ENCODE measurements at places on chromosomes 12 and 14.

DNA sequence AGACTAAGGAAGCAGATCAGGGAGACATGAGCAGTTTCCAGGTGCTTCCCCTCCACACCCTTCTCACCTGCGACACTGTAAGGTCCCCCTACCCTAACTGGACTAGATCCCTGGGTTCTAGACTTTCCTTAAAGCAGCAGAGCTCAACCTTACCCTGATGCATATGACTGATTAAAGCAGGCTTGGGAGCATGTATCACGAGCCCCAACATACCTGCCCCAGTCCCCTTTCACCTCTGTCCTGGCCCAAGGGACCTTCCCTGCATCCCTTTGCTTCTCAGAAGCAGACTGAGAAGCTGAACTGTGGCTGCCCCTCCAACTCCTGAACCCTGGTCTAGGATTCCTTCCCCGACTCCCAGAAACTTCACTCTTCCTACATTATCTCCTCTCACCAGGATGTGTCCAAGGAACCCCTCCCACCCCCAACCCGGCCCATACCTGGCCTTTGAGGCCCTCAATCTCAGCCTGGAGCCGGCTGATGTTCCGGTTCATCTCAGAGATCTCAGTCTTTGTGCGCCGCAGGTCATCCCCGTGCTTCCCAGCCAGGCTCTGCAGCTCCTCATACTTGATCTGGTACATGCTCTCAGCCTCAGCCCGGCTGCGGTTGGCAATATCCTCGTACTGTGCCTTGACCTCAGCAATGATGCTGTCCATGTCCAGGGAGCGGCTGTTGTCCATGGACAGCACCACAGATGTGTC, 5.4 kb downstream of the KRT8 start:
- DNase-seq: no peak

DNA sequence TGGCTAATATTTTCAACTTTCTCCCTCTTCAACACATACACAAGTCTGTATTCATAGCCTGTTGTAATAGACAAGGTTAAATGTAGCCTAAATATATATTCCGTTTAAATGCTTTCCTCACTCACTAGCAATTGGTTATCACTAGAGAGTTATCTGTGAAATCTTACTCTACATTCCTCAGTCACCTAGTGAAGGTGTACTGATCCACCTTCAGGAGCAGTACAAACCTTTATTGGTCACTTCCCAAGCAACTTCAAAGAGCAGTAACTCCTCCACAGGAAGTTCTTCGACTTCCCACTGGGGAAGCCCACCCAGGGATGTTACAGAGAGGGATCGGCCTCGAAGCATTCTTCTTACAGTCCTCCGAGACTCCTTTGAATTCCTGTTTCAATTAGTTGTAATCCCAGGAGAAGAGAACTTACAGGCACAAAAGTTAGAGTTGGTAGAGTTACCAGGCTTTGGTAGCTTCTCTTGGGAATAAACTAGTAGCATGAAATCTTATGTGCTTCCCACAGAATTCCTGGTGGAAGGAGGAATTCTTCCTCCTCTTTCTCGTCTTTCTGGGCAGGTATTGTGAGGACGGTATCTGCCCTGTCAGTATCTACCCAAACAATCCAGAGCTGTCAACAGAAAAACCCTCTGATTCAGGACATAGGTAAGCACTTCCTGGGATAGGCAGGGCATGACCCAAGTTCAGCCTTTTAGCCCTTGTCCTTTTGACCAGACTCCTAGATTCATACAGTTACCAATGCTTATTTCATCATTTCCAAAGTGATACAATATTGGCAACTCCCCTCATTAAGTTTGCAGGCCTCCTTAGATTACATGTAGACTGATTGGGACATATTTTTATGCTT, at the start of gene GYS2:
Gene GYS2 (minus strand): TSS at position 603 of the 857 bp plus-strand sequence. CDS start 255 bp downstream, at position 348.
- DNase-seq: no peak

GRCh38 chr12:84355561-84355960, 557.0 kb downstream of the SLC6A15 start:
- DNase-seq: no peak

DNA sequence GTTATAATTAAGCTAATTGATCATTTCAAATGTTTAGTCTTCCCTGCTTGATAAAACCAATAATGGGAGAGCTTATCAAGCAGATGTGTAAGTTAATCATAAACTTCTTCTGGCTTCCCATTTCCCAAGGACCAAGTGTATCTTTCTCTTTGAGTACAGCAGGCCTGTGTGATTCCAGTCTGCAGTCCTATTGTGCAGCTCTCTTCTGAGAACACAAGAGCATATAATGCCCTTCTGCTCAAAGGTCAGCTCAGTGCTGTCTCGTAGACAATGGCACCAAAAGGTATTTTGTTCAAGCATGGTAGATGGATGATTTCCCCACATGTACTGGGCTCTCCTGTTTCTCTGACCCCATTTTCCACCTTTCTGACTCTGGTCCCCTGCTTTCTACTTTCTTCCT, 101.8 kb upstream of the DYRK2 start:
- DNase-seq: no peak

GRCh38 chr12:105882404-105882803, 256.4 kb downstream of the NUAK1 start:
- DNase-seq: peak; percentile 81

DNA sequence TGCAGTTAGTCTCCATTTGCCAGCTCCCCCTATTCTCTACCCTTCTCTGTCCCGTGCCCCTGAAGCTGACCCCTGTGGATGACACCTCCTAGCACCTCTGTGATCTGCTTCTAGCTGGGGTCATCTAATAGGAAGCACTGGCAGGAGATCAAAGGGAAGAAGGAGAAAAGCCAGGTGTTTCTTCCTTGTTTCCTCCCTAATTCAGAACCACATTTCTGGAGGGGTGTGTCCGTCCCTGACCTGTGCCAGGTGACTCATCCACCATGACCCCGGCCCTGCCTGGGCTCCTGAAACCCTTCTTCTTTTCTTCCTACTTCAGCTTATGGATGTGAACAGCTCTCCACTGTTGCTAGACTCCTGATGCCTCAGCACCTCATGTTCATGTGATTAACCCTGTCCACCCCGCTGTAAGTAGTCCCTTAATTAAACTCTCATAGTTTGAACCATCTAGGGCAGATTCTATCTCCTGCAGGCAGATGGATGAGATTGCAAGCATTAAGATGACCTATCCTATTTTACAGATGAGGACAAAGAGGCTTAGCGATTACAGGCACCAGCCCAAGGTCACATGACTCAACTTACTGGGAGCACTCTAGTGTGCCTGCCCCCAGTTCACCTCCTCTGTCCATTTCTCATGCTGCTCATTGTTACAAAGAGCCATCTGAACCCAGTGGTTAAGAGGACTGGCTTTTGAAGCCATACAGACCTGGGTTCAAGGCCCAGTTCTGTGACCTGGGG, 770.5 kb downstream of the MED13L start:
- DNase-seq: no peak
